HuH-7 (cell line): ENCODE measurements at places on chromosomes 5 and 9.

DNA sequence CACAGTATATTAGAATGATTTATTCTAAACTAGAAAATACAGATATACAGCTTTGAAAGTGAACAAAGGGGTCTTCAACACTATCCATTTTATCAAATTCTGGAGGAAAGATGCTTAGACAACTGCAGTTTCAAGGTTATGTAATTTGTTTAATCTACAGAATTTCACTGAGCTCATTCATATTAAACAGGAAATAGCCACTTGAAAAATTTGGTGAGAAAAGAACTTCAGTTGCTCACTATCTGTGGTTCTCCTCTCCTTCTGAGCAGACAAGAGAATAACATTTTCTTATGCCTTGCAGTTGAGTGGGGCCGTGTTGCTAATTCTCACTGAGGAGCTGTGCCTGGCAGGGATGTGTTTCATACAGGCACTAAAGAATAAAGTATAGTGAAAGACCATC, 1428.2 kb downstream of the CDH12 start:
- DNase-seq, result no peak

GRCh38 chr5:72021651-72022357, 85.5 kb upstream of the MAP1B start:
- DNase-seq, result no peak

- DNase-seq, result no peak
These were observed 15.9 kb downstream of the ENG start for GRCh38 chr9:127838375-127839078.

DNA sequence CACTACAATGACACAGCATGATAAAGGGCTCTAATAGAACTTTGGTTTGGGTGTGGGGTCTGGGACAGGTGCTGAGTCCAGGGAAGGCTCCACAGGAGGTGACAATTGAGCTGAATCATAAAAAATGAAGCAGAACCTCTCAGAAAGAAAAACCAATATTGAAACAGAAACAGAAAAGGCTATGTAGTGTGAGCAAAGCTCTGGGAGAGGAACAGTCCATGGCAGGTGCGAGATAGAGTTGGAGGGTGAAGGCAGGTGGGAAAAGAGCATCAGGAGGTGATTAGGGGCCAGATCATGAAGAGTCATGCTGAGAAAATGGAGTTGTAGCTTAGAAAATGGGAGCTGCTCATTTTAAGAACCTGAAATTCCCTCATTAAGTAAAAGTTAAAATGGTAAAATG, 164.9 kb downstream of the KCTD16 start:
- DNase-seq, result no peak

GRCh38 chr9:112366591-112366990, 13.3 kb upstream of the HSDL2 start:
- no peak for DNase-seq

- peak; percentile 66 for DNase-seq
These were observed 102.8 kb upstream of the DAP start for GRCh38 chr5:10863763-10864383.

GRCh38 chr5:155475318-155475717, 461.8 kb downstream of the KIF4B start:
- DNase-seq, result no peak

DNA sequence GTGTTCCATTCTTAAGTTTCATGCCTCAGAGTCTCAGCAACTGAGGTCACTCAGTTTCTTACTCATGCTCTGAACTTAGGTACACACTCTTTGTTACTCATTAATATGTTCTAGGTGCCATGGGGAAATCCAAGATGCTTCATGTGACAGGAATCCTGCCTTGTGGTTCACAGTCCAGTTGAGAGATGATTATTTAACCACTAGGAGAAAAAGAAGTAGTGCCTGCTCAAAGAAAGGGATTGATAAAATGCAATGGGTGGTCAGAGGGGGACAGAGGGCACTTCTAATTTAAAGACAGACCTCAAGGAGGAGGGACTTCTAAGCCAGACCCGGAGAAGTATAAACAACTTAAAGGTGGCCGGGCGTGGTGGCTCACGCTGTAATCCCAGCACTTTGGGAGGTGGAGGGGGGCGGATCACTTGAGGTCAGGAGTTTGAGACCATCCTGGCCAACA, 69.0 kb downstream of the UGCG start:
- no peak for DNase-seq

GRCh38 chr9:130834371-130835336, at the start of gene ABL1:
Gene ABL1, plus strand, starts transcription at chr9:130835254. Its CDS starts 193 bp downstream, at chr9:130835447.
- peak; percentile 86 for DNase-seq

- no peak for DNase-seq
These were observed 32.2 kb upstream of the ANGPTL2 start for GRCh38 chr9:127154390-127155191.

DNA sequence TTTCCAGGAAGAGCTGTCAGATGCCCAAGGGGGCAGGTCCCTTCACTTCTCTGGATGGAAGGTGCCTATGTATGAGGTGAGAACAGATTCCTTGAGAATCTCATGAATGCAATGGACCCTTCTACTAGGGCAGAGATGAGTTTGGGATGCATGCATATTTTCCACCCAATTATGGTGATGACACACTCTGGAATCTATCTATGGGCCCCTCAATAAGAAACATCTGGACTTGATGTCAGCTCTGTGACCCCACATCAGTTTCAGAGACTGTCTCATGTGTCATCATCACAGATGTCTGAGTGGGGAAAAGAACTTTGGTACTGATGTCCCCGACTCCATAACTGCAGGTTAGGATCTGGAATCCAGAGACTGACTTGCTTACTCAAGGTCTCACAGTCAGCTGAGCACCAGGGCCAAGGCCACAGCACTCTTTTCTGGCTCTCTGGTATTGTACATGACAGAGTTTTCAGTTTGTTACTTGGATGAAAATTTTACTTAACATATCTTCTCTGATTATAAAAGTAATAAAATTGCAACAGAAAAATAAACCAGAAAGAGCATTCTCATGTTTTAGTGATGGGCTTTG, 177.0 kb downstream of the DCP2 start:
- DNase-seq, result no peak

GRCh38 chr5:77777281-77777892, 1.2 kb upstream of the TBCA start:
- no peak for DNase-seq

GRCh38 chr5:138346889-138347288, 5.6 kb upstream of the KDM3B start:
- DNase-seq, result no peak

DNA sequence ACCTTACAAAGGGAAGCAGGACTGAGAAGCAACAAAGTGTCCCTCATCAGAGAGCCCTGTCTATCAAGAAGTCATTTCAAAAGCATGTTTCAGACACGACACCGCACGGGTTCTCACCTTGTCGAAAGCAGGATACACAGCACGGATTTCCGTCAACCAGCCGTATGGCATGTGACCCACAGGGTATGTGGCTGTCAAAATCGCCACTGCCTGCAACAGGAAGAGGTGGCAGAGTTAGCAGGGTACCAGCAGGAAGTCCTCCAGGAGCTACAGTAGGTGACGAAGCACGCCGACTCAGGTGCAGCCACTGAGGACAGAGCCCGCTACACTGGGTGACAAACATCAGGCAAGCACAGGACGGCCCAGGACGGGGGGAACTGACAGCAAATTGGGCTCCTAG, 81.2 kb downstream of the OTULIN start:
- DNase-seq, result no peak

GRCh38 chr5:38443390-38443789, 113.1 kb downstream of the LIFR start:
- no peak for DNase-seq

DNA sequence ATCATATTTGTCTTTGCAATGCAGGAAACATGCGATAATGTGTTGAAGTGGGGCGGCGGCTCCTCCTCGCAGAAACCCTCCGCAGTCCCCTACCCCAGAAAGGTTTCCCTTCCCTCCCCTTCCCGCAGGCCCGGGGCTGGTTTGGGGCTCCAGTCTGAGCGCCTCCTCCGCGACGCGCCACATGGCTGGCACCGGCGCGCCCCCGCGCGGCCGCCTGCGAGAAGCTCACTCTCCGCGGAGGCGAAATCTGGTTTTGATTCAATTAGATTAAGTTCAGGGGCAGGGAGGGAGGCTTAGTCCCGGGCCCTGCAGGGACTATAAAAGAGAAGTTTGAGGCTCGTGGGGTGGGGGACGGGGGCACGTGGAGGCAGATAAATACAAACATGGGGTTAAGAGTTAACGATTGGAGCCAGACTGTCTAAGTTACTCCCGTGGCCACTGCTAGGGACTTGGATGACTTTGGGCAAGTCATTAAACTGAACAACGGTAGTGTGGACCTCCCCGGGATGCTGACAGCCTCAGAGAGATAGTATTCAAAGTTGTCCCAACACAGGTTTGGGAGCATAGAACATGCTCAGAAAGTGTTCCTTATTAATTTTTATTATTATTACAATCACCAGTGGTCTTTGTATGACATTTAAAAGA, 69.4 kb downstream of the MSX2 start:
- DNase-seq, result peak; percentile 43

- DNase-seq, result no peak
These were observed 2.9 kb downstream of the DPH7 start for GRCh38 chr9:137575716-137576411.

- DNase-seq, result no peak
These were observed 3.4 kb upstream of the GRPEL2 start for GRCh38 chr5:149341876-149342275.

- peak; percentile 21 for DNase-seq
These were observed 58.5 kb downstream of the LIFR start for GRCh38 chr5:38497946-38498345.

DNA sequence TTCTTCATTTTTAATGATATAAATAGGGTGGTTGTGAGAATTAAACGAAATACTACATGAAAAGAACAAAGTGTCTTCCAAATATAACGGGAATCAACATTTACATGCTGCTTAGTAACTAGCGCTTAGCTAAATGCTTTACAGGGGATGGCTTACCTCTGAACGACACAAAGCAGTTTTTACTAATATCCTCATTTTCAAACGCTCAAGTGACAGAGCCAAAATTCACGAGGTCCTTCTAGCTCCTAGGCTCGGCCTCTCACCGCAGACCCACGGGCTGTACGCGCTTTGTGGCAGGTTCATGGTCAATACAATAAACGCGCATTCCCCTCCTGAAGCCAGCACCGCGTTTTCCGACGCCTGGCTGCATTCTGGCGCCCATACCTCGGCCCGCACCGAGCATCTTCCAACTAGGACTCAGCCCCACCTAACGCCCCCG, 442 bp downstream of the ZNF510 start:
- no peak for DNase-seq

GRCh38 chr5:142397178-142397577, 72.4 kb upstream of the SPRY4 start:
- no peak for DNase-seq

DNA sequence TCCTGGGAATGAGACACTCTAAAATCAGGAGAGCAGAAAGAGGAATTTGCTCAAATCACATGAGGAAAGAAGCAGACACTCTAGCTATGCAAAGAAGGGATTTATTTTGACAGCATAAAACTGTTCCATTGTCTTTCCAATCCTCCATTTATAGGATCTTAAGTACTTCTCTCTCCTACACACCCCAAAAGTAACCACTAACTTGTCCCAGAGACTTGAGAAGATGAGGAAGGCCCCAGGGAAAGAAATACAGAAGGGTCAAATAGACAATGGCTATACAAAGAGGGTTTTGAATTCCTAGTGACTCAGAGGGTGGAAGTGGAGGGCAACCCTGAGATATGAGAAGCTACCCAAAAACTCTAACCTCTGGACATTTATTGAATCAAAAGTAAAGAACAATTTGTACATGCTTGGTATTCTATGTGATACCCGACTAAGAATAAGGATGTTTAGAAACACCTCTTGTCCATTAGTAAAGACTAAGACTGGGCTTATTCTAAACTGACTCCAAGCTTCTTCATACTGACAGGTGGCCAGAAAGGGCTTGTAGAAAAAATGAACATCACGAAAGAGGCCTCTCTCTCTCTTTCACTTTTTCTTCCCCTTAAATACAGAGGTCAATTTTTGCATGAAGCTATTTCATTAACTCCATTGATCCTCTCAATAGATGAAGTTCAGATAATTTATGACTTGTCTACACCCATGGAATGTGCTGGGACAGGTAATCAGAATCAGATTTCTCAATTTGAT, 20.6 kb downstream of the DMAC1 start:
- no peak for DNase-seq

- DNase-seq, result no peak
These were observed 79.4 kb downstream of the LPAR1 start for GRCh38 chr9:110958847-110959246.
